Activated CD4-positive, alpha-beta T cell treated with anti-CD3 and anti-CD28 coated beads for 36 hours (primary cell): ENCODE measurements at places on chromosomes 1 and 21. TPM values are rescaled to one million over a fixed set of nuclear protein-coding genes. Genes with fewer than 3 reads are reported as not detected.

S100A2 gene
- total RNA-seq: 7.0 TPM

SIPA1L2 gene
- 3.7 TPM for total RNA-seq

TFF2 gene
- total RNA-seq: not detected

SPRR2F gene
- total RNA-seq: not detected

E2F2 gene
- 32.0 TPM for total RNA-seq

KRTAP11-1 gene
- total RNA-seq: not detected

CCDC30 gene
- 1.3 TPM for total RNA-seq

GPR3 gene
- total RNA-seq: 1.3 TPM

OR2L8 gene
- not detected for total RNA-seq

DNA sequence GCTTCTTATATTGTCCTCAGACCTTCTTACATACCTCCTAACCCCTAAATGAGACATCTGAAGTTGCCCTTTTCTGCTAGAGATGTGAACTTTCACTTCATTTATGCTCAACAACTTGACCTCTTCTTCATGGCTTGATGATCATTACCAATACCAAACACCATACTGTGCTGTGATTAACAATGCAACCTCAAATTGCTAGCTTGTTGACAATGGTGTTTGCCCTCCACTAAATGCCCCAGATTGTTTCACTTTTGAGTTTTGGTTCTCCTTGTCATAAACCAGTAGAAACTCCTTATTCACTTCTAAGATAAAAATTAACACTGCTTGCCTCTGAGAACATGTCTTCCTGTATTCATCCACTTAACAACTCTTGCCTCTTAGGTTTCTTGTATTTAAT, 5.6 kb downstream of the JAK1 start:
- H3K4me3 ChIP-seq: peak overlapping the region; percentile 20
- no peak for DNase-seq
- peak overlapping the region; percentile 75 for H3K27ac ChIP-seq

GRCh38 chr1:245858022-245858721, 648.9 kb downstream of the SMYD3 start:
- no peaks in the 10 kb centered on the region for H3K4me1 ChIP-seq
- peaks cover 33% of the 10 kb centered on the region for H3K36me3 ChIP-seq
- H3K27ac ChIP-seq: no peak overlapping the region
- no peak overlapping the region for H3K4me3 ChIP-seq
- H3K27me3 ChIP-seq: no peaks in the 10 kb centered on the region
- DNase-seq: no peak

DNA sequence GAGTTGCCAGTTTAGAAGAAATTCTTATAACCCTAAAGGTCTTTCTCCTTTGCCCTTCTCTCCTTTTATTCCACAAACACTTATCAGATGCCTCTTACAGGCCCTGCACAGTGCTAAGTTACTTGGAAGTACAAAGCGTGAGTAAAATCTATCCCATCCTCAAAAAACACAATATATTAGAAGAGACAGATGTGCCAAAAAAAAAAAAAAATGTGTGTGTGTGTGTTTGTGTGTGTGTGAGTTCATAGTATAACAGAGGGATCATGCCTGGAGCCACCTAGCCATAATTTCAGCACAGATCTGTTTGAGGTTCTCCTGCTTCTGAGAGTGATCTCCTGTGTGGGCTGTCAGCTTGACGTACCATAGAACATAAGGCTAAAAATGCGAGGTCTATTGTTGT, 5.0 kb downstream of the FAM20B start:
- H3K36me3 ChIP-seq: peaks cover 3% of the 10 kb centered on the region
- peak overlapping the region; percentile 55 for H3K27ac ChIP-seq
- DNase-seq: no peak
- no peaks in the 10 kb centered on the region for H3K27me3 ChIP-seq

DNA sequence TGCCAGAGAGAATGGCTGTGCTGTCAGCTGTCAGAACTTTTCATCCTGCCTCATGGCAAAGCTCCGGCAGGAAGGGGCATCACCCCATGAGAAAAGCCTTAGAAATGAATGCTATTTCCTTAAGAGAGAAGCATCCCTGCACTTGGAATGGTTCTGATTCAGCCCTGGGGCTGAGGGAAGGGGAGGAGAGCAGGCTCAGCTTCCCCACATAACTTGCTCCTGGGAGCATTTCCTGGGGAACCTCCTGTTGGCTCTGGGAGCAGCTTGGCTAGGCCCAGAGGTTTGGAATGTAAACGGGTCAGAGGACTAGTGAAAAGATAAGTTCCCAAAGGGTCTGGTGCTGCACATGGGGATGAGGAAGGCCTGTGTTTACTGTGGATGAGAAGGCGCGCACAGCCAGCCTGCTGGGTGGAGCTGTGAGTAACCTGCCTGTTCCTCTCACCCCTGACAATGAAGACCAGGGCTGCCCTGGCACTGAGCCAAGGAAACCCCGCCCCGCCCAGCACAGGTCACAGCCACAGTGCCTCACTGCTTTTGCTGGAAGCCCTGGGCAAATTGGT, 5.0 kb downstream of the PRELP start:
- no peaks in the 10 kb centered on the region for H3K36me3 ChIP-seq
- no peak overlapping the region for H3K4me3 ChIP-seq
- DNase-seq: peak; percentile 67

GRCh38 chr1:43506233-43506632, 24.4 kb upstream of the PTPRF start:
- no peaks in the 10 kb centered on the region for H3K36me3 ChIP-seq
- DNase-seq: no peak
- H3K27ac ChIP-seq: no peak overlapping the region

DNA sequence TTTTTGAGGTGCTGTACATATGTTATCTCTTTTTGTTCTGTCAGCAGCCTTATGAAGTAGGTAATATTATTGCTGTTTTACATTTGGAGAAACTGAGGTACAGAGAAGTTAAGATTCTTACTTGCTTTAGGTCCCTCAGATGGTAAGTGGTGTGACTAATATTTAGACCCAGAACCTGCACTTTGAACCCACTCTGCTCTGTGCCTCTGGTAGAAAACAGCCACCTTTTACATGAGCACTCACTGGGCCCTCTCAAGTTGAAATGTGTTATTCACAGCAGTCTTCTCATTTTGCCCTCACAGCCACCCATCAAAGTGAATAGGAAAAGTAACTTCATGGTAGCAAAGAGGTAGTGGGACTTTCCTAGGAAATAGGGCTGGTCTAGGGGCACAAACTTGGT, 4.7 kb downstream of the NSUN4 start:
- H3K4me3 ChIP-seq: no peak overlapping the region
- no peaks in the 10 kb centered on the region for H3K27me3 ChIP-seq
- DNase-seq: no peak
- H3K36me3 ChIP-seq: peaks cover 70% of the 10 kb centered on the region

DNA sequence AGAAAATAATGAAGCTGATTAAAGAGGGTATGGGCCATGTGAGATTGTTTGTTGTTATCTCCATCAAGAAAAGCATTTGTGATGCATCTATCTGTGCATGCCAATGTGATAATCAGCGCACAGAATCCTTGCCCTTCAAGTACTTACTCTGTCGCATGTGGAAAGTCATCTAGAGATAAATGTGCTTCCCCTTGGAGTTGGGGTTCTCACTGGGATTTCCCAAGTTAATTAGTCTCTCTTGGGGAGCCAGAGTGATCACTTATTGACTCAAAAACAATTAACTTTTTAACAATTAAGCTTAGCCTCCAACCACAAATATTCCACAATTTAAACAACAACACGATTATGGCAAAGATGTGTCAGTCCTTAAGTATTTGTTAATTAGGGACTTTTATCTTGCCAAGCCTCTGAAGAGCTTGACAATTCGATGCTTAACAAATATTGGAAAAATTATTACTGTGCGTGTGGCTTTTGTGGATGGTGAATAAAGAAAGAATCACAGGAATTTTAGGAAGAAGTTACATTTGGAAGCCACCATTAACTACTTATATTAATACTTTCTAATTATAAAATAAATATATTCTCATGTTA, 17.5 kb downstream of the RHOU start:
- no peak overlapping the region for H3K27ac ChIP-seq
- H3K36me3 ChIP-seq: no peaks in the 10 kb centered on the region
- H3K4me1 ChIP-seq: peaks cover 16% of the 10 kb centered on the region
- no peak for DNase-seq
- H3K4me3 ChIP-seq: no peak overlapping the region

GRCh38 chr1:26181586-26182382, 4.5 kb downstream of the CNKSR1 start:
- no peaks in the 10 kb centered on the region for H3K36me3 ChIP-seq
- H3K4me3 ChIP-seq: no peak overlapping the region
- DNase-seq: no peak
- H3K4me1 ChIP-seq: peaks cover 8% of the 10 kb centered on the region
- H3K27ac ChIP-seq: no peak overlapping the region

GRCh38 chr1:999725-1000356, at the start of gene HES4:
TSS of gene HES4 (minus strand) at chr1:1000097. CDS start at chr1:999973, 124 bp downstream.
- H3K27ac ChIP-seq: peak within 1 kb of the TSS; percentile 90
- H3K4me3 ChIP-seq: peak within 1 kb of the TSS; percentile 72
- DNase-seq: peak; percentile 85
- peaks cover 14% of the 10 kb centered on the region for H3K4me1 ChIP-seq
- H3K36me3 ChIP-seq: peaks cover 1% of the 10 kb centered on the region
- peaks cover 22% of the 10 kb centered on the region for H3K27me3 ChIP-seq

- peaks cover 26% of the 10 kb centered on the region for H3K36me3 ChIP-seq
- peaks cover 43% of the 10 kb centered on the region for H3K4me1 ChIP-seq
- no peak overlapping the region for H3K4me3 ChIP-seq
- DNase-seq: no peak
- H3K27ac ChIP-seq: peak overlapping the region; percentile 52
- no peaks in the 10 kb centered on the region for H3K27me3 ChIP-seq
These were observed 88.7 kb downstream of the ITPKB start for GRCh38 chr1:226650236-226650841.

GRCh38 chr1:13619909-13620308, 36.3 kb downstream of the PDPN start:
- DNase-seq: no peak
- H3K4me3 ChIP-seq: no peak overlapping the region
- H3K4me1 ChIP-seq: no peaks in the 10 kb centered on the region
